ENCODE measurements at places on chromosomes 7 and 10.

DNA sequence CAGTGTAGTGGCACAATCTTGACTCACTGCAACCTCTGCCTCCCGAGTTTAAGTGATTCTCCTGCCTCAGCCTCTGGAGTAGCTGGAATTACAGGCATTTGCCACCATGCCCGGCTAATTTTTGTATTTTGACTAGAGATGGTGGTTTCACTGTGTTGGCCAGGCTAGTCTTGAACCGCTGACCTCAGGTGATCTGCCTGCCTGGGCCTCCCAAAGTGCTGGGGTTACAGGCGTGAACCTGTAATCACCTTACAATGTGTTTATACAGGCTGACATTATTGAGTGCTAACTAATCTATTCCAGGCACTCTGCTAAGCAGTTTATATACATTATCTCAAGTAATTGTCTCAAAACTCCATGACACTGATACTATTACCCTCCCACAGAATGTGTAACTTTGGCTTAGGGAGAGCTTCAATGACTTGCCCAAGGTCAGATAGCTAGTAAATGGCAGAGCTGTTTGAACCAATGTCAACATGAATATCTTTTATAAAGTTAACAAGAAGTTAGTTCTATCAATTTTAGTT lies 36.8 kb downstream of the KIFBP start:
- no peak for DNase-seq

GRCh38 chr7:24842449-24843241 lies 85.4 kb upstream of the GSDME start:
- DNase-seq = no peak

DNA sequence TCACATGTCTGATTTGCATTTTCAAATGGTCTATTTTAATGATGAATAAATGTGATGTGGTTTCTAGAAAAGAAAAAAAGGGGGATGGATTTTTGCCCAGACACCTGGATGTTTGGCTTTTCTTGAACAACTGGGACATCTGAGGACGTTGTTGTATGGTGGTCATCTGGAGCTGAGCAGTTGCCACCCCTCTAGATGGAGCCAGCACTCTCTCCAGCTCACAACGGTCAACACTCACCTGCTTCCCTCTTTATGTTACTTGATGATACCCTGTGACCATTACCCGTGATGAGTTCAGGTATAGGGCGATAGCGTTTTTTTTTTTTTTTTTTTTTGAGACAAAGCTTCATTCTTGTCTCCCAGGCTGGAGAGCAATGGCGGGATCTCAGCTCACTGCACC lies 30.1 kb upstream of the PAXIP1 start:
- no peak for DNase-seq

- no peak for DNase-seq
Measured at GRCh38 chr7:33965183-33965744, 59.9 kb downstream of the BMPER start.

DNA sequence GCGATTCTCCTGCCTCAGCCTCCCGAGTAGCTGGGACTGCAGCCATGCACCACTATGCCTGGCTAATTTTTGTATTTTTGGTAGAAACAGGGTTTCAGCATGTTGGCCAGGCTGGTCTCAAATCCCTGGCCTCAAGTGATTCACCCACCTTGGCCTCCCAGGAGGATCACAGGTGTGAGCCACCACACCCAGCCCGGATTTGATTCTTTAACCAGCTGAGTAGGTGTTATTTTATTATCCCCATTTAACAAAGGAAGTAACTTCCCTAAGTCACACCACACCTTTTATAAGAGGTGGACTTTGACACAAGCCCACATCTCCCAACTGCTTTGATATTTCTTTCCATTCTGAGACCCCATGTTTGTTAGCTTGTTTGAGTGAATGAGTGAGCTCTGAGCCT lies 25.0 kb downstream of the SLC25A28 start:
- no peak for DNase-seq

DNA sequence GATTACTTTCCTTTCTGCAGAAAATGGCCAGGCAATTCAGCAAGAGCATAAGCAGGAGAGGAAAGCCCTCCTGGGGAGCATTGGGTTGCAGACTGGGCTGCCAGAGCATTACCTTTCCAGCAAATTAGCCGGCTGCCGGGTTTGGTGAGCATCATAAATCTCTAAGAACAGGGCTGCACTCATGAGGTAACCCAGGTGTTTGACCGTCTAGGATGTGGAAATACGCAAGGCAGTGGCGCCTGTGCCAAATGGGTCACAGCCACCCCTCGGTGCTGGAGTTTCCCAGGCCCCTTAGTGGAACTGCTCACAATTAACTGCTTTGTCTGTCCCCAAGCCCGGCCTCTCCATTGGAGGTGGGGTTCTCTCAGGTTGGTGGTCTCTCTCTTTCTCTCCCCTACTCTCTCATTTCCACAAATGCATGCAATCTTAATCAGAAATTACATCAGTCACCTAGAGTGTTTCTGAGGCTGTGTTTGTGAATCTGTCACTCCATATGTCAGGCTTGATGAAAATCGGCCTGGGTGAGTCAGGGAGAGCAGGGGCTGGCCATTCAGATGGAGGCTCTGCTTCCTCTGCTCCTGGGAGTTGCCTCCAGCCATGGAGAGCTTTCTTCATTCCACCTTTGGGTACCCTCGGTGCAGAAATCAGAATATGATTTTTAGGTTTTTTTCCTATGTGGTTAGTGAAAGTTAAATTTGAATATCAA lies 26.7 kb downstream of the PTN start:
- no peak for DNase-seq

- DNase-seq = no peak
Measured at GRCh38 chr10:74994854-74995253, 116.6 kb upstream of the SAMD8 start.

GRCh38 chr7:68900096-68900495 lies 698.2 kb upstream of the AUTS2 start:
- DNase-seq = no peak

- no peak for DNase-seq
Measured at GRCh38 chr10:129766611-129767550, 197.2 kb downstream of the EBF3 start.

Measured in stimulated activated CD8-positive, alpha-beta memory T cell treated with anti-CD3 and anti-CD28 coated beads, Interleukin-4, amount 100 ng/mL, for 1 hour (primary cell).